ENCODE measurements at places on chromosomes 6 and 20.

GRCh38 chr6:137415127-137415833 is 78.9 kb downstream of the OLIG3 start:
- no peak for DNase-seq

DNA sequence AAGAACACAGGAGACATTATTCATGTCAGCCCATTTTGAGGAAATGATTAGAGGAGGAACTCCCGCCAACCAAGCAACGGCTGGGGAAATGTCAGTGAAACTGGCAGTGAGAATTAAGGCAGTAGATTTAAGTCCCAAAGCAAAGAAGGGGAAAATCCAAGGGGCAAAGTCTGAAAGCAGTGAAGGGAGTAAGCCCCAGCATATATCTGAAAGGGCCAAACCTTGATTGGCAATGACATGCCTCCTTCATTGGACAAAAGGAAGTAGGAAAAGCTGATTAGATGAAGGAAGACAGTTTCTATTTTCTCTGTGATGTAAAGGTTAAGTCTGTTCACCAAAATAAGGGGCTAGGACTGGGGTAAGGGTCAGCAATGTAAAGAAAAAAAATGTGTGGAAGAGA is 190.3 kb downstream of the RNF144B start:
- no peak for DNase-seq

- no peak for DNase-seq
These were observed 14.0 kb downstream of the MRPS18A start for GRCh38 chr6:43673444-43674084.

GRCh38 chr6:22027040-22027725 is 269.7 kb downstream of the PRL start:
- DNase-seq: no peak

GRCh38 chr20:57047281-57048026 is 219.0 kb downstream of the BMP7 start:
- DNase-seq: no peak
